NCI-H187 treated with DMSO at 0.1 percent for 48 hours (cell line): ENCODE measurements at places on chromosomes 13 and 19.

GRCh38 chr19:4694211-4694987 is 24.3 kb upstream of the MYDGF start:
- DNase-seq = no peak

GRCh38 chr13:80276371-80277289 is 64.3 kb downstream of the SPRY2 start:
- no peak for DNase-seq

GRCh38 chr13:99351772-99352171 is 44.6 kb upstream of the GPR183 start:
- DNase-seq = no peak

DNA sequence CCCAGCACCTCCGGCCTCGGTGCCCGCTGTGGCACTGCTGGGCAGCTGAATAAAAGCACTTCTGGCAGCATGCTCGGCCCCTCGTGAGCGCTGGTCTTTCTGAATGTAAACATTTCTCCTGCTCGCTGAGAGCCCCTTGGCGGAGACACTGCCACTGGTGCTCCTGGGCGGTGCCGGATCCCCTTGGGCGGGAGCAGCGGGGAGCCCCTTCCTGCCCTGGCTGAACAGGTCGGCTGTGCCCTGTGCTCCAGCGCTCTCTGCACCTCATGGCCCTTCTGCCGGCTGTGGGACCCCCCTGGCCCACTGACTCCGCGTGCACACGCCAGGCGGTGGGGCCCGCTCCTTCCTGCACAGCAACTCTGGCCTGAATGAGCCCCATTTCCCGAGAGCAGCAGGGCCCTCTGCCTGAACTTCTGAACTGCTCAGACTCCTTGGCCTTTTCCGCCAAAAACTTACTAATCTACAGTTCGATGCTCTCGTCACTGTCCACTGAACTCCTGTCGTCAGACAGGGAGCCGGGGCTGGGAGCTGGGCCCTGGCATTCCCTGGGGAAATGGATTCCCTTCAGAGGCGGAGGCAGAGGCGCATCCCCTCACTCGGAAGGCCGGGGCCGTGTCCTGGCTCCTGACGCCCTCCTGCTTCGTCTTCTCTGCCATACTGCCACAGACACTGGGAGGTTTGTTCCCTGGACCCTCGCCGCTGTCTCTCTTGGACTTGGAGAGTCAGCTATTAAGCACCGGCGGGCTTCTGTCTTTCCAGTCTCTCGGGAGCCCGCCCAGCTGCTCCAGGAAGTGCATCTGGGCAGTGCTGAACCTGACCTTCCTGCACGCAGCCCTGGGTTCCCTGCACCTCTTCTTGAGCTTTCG is 14.2 kb downstream of the RB1 start:
- DNase-seq = no peak

- DNase-seq = no peak
Observed at GRCh38 chr13:98176777-98177608, at the start of gene RNF113B. Gene RNF113B, minus strand, starts transcription at chr13:98177269. Its CDS starts 33 bp downstream, at chr13:98177236.

DNA sequence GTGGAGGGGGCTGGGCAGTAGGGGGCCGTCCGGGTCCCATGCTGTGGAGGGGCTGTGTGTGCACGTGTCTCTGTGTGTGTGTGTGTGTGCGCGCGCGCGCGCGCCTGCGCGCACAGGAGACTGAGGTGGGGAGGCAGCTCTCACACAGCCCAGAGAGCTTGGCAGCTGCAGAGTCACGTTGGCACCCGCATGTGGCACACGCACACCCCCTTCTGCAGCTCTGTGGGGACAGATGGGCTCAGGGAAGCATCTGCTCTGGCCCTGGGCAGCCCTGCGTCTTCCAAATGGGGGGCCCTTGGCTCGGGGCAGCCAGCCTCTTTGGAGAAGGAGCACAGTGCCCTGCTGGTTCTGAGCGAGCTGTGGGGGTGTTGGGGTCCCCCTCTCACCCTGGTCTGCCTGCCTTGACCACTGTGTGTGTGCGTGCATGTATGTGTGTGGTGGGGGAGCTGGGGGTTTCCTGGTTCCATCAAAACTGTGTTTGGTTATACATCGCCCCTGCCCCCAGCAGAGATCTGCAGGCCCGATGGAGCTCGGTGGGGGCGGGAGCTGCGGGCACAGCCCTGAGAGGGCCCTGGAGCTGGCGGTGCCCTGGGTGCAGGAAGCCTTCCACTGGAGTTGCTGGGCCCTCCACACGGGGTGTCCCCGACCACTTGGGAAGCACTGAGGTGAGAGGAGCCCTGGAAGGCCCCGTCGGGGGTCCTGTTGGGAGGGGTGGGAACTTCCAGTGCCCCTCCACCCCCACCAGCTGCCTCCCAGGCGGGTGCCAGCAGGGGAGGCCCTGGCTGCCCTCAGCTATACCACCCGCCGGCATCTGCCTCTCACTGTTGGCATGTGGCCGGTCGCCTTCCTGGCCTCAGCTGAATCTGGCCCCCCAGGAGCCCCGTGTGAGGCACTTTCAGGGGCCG is 67.1 kb downstream of the KDM4B start:
- no peak for DNase-seq

- DNase-seq = no peak
Observed at GRCh38 chr19:35013041-35013819, 13.1 kb downstream of the GRAMD1A start.

GRCh38 chr13:27504128-27504867 is 53.9 kb upstream of the MTIF3 start:
- DNase-seq = no peak
